KG1 (cell line): ENCODE measurements at places on chromosomes 3 and 15.

DNA sequence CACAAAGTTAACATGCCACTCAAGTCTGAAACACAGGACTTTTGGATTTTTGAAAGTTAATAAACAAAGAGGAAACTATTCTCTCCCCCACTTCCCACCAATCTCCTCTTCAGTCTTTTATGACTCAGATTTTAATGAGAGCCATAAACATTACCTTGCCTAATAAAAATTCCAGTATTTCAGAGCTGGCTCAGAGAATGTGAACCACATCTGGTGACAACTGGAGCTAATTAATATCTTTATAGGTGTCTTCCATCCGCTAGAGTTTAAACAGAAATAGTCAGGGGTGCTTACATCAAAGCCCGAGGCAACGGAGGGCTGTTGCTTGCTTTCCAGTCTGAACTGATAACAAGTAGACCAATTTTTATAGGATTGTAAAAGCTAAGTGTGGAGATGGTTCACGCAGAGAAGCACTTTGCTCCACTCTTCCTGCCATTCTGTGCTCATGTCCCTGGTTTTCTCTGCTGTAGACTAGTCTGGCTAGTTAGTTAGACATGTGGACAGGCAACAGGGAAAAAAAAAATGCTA, 363.6 kb downstream of the NR2F2 start:
- no peak for DNase-seq

DNA sequence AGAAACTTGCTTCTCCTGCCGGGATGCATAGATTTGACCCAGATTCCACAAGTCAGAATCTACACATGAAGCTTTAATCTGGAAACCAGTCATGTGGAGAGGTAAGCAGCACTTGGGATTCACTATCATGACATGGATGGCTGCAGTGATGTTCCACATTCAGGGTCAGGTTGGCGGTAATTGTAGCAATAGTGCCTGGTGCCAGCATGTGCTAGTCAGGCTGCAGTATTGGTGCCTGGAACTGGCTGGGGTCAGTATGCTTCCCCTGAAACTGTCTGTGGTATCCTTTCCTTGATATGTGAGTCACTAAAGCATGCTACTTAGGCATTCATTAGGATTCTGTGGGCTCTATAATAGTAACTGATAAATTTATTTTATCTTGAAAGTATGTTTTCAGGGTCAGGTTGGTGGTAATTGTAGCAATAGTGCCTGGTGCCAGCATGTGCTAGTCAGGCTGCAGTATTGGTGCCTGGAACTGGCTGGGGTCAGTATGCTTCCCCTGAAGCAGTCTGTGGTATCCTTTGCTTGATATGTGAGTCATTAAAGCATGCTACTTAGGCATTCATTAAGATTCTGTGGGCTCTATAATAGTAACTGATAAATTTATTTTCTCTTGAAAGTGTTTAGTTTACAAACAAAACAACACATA, 1439.2 kb downstream of the ZPLD1 start:
- no peak for DNase-seq

- no peak for DNase-seq
Observed at GRCh38 chr3:129665024-129665768, 58.7 kb upstream of the PLXND1 start.

DNA sequence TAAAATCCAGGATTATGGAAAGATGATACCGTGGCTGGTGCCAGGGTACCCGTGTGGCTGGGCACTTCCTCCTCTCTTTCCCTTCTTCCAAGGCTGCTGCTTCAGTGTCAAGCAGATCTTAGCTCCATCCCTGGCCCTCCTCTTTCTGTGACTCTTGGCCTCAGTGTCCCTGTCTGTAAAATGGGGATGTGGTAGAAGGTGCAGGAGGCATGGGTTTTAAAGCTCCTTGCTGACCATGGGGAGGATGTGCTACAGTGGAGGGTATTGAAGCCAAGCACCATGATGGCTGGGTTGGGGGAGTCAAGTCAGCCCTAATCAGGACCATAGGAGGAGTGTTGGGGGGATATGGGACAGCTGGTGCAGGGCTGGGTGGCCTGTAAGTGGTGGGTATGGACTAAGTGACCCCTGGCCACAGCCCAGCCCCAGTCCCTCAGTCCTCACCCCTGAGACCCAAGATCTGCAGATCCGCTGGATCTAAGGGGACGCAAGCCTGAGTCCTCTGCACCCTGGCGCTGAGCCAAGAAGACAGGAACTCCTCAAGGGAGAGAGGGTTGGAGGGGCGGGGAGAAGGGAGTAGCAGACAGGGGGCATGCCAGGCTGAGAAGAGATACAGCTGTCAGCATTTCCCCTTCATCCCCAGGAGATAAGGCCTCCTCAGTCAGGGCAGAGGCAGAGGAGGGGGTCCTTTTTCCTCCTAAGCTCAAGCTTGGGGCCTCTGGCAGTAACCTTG, 12.0 kb downstream of the PTH1R start:
- no peak for DNase-seq

GRCh38 chr3:149037684-149038083, 46.3 kb downstream of the GYG1 start:
- no peak for DNase-seq

DNA sequence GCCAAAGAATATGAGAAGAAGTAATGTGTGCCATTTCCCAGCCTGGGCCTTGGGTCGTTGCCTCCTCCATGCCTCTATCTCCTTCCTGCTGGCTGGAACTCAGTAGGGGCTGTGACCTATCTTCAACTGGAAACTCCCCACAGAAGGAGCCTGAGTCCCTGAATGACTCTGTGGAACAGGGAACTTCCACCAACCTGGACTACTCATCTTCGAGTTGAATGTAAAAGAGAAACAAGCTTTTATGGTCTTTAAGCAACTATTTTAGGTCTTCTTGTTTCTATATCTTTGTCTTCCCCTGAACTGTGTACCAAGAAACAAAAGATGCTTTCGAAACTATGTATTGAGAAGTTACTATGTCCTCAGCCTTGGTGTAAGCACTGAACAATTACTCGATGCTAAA, 355.3 kb upstream of the NR2F2 start:
- DNase-seq: no peak

DNA sequence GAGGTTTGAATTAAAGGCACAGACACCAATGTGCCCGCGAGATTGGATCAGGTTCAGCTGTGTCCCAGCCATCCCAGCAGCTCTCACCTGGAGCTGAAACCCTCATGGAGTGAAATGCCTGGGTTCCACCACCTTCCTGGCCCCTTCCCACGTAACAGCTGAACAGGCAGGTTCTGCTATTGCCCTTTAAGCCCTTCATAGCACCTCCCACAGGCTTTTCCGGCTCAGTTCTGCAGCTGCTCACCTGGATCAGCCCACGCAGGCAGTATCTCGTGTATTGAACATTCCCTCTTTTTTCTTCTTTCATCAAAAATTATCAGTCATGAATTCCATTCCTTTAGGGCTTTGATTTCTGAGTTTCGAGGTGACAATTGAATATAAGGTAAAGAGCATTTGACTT, 129.8 kb downstream of the SLC9A9 start:
- no peak for DNase-seq

GRCh38 chr3:37582086-37582485, 279.6 kb upstream of the CTDSPL start:
- DNase-seq: no peak

- DNase-seq: no peak
Observed at GRCh38 chr15:51842852-51843737, 13.6 kb downstream of the TMOD3 start.

DNA sequence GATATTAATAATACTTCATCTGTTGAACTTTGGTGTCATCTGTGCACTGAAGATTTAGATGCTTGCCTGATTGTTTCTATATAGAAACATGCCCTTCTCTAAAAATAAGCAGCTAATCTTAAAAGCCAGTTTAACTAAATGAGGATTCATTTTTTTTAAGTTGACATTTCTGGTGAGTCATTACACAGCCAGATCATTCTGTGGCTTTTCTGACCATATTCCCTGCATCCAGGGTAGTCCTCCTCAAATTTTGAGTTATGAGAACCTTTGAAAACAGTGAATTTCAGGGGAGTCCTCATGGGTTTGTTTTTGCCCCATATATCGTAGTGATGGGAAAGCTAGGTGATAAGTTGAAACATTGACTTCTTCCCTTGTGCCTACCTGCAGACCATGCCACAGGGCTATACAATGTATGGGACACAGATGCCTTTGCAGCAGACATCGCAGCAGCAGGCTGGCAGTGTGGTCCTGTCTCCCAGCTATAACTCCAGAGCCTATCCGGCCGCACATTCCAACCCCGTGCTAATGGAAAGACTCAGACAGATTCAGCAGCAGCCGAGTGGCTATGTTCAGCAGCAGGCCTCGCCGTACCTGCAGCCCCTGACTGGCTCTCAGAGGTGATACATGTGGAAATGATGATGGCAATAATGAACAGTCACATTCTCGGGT, 26.5 kb upstream of the P2RY12 start:
- no peak for DNase-seq

GRCh38 chr15:64883997-64884511, 27.6 kb upstream of the ANKDD1A start:
- no peak for DNase-seq

GRCh38 chr3:73661265-73661664, 36.5 kb upstream of the PDZRN3 start:
- DNase-seq: no peak

GRCh38 chr15:85558848-85559247, 178.4 kb downstream of the AKAP13 start:
- DNase-seq: no peak

DNA sequence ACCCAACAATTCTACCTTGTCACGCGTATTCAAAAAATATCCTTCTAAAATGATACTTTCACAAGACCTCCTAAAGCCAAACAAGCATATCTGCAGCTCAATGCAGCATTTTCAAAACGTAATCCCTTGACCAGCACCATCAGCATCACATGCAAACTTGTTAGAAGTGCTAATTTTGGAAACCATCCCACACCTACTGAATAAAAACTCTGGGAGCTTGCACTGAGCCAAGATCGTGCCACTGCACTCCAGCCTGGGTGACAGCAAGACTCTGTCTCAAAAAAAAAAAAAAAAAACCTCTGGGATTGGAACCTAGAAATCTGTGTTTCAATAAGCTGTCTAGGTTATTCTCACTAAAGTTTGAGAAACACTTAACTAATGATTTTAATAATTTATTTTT, 223.3 kb upstream of the CCDC54 start:
- no peak for DNase-seq

DNA sequence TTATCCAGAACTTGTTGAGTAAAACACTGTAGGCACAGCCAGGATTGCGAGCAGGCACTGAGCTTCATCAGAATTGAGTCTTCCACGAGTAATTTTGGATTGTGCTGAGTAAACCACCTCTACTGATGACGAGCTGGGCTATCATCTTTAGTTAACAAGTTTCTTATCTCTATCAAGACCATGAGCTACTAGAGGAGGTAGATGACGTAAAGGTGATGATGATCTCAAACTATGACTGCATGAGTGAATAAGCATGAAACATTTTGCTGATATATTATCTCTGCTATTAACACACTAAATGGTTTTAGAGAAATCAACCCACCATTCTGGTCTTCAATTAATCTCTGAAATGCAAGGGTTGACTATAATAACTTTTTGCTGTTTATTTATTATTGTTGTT, 506.0 kb downstream of the GBE1 start:
- no peak for DNase-seq

GRCh38 chr3:172213904-172214303, 174.5 kb downstream of the FNDC3B start:
- DNase-seq: no peak
